ENCODE measurements at places on chromosomes 1 and 21.

DNA sequence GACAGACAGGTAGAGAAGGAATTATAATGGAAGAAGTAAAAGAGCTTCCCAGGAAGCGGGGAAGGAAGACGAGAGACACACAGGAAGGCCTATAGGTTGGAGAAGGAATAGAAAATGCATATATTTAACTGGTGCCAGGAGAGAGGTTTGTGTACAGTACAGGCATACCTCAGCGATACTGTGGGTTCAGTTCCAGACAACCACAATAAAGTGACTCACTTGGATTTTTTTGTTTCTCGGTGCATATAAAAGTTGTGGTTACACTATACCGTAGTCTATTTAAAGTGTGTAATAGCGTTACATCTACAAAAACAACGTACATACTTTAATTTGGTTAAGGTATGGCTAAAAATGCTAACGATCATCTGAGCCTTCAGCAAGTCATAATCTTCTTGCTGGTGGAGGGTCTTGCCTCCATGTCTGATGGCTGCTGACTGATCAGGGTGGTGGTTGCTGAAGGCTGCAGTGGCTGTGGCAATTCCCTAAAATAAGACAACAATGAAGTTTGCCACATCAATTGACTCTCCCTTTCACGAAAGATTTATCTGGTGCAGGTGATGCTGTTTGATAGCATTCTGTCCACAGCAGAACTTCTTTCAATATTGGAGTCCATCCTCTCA, 16.0 kb downstream of the YARS1 start:
- DNase-seq: no peak

DNA sequence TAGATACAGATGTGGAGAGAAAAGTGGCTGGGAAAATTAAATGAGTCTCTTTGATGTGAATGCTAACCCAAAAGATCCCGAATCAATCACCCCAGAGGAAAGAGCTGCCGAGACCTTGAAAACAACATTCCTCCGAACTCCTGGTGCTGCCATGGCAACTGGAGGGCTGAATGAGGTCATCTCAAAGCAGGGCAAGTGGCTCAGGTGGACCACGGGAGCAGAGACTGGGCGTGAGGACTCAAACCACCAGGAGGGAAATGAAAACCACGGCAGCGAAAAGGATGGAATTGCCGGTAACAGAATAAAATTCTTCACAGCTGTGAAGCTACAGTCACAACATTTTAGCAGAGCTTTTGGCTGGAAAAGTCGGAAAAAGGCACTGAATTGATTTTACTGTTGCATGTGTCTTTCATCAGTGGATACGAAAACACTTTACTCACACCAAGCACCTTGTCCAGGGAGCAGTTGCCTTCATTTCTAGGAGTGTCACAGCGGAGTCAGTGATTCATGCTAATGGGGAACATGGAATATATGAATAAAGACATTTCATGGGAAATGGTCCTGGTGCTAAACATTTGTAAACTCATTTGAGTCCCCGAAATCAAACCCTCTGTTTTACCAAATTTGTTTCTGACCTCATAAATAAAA, 23.2 kb upstream of the BECN2 start:
- DNase-seq: no peak

- DNase-seq: no peak
Measured at GRCh38 chr1:224632381-224632871, 16.3 kb downstream of the CNIH3 start.

DNA sequence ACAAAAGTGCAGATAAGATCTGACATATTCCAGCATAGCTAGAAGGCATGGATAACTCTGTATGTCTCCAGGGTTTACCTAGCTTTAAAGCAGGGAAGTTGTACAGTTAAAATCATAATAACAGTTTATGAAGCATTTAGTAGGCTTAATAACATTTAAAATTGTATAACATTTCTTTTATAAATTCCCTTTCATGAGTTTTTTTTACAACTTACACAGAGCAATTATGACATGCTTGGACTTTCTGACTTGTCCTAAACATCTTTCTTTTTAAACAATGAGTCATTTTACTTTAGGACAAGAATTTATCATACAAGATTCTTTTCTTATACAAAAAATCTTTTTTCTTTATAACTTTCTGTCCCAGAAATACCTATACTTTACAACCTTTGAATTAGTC, 408.5 kb upstream of the NEGR1 start:
- no peak for DNase-seq

DNA sequence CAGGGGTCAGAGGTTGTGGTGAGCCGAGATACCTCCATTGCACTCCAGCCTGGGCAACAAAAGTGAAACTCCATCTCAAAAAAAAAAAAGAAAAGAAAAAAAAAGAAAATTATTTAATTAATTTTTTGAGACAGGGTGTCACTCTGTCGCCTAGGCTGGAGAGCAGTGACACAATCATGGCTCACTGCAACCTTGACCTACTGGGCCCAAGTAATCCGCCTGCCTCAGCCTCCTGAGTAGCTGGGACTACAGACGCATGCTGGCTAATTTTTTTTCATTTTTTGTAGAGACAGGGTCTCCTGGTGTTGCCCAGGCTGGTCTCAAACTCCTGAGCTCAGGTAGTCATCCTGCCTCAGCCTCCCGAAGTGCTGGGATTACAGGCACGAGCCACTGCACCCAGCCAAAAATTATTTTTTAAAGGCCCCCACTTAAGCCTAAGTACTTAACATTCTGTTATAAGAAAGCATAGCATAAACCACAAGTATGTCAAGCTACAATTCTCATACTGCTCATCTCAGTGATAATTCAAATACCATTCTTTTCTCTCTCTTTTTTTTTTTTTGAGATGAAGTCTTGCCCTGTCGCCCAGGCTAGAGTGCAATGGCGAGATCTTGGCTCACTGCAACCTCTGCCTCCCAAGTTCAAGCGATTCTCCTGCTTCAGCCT, 19.9 kb downstream of the NUCKS1 start:
- DNase-seq: no peak

- no peak for DNase-seq
Measured at GRCh38 chr1:147665521-147665920, 4.8 kb downstream of the ACP6 start.

- peak; percentile 41 for DNase-seq
Measured at GRCh38 chr21:44267655-44268142, 6.0 kb upstream of the DNMT3L start.

DNA sequence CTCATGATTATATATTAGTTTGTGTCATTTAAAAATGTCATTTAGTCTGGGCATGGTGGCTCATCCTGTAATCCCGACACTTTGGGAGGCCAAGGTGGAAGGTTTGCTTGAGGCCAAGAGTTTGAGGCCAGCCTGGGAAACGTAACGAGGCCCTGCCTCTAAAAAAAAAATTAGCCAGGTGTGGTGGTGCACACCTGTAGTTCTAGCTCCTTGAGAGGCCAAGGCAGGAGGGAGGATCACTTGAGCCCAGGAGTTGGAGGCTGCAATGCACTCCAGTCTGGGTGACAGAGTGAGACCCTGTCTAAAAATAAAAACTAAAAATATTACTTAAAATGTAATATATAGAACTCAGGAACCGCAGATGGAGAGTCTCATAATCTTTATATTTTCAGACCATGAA, 34.6 kb downstream of the RUNX3 start:
- no peak for DNase-seq

DNA sequence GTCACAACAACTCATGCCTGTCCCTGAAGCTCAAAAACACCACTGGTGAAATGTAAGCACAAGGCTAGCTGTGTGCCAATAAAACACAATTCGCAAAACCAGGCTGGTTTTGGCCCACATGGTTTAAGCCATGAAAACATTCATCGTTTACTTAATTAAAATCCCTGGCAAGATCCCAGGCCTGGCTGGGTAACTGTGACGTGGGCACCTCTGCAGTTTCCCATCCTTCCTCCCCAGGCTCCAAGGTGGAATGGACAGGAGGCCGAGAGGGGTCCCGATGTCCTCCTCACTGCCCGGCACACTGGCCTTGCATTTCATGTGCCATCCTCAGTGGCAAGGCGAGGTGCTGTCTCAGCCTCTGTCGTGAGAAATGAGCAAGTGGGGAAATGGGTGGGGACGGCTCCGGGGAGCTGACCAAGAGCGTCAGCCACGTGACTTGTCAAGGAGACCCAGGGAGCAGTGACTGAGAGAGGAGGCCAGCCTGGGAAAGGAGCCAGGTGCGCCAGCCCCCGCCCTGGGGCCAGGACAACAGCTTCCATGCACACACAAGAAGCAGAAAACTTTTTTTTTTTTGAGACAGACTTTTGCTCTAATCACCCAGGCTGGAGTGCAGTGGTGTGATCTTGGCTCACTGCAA, 153.1 kb upstream of the RAB4A start:
- no peak for DNase-seq

DNA sequence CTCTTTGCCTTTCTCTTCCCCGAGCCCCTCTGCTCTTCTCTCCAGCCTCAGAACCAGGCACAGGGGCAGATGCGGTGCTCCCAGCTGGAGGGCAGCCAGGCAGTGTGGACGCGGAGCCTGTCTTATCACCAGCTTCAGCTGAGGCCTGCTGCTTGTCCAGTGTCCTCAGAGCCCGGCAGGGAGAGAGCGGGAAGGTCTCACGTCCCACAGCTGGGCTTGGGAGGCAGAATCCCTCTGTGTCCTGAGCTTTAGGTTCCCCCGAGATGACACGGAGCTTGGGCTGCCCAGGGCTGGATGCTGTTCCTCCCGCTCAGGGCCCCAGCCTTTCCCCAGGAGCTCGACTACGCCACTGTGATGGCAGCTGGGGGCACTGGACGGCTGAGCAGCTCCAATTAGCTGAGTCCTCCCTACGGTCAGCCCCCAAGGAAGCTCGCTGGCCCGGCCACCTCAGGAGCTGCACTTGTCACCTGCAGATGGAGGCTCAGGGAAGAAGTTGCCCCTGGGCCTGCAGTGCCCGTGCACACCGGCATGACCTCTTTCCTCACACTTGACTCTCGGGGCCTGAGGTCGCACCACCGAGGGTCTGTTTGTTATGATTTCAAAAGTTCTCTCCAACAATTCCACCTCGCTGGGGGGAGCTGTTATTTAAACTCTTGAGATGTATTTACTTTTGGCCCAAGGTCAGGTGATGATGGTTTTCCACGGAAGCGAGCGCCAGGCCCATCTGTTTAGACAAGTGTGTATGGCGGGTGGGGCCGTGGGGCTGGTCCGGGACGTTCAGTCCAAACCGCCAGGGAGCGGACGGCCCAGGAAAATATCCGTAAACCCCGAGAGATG, 127.3 kb downstream of the SIK1 start:
- DNase-seq: no peak

GRCh38 chr1:7755448-7755847, 15.6 kb upstream of the VAMP3 start:
- no peak for DNase-seq

- no peak for DNase-seq
Measured at GRCh38 chr1:245261786-245262185, 107.0 kb downstream of the KIF26B start.

DNA sequence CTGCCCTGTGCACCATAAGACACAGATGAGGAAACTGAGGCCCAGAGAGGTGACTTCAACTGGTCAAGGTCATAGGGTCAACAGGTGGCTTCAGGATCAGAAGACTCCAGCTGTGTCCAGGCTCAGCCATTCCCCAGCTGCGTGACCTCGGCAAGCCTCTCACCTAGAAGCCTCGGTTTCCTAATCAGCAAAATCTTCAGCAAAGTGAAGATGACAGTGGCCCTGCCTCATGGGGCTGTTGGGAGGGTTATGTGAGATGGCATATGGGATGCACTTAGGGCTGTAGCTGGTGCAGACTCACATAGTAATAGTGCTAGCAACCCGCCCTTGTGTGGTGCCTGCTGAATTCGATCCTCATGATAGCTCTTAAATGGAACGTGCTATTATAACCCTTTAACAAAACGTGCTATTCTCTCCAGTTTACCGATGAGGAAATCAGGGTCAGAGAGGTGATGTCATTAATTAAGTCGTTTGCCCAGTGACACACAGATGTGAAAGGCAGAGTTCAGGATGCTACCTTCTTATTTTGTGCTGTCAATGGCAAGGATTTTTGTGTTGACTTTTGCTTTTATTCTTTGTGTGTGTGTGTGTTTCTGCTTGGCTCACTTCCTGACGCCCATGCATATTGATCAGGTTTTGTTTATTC, 472.9 kb downstream of the MATN1 start:
- no peak for DNase-seq

DNA sequence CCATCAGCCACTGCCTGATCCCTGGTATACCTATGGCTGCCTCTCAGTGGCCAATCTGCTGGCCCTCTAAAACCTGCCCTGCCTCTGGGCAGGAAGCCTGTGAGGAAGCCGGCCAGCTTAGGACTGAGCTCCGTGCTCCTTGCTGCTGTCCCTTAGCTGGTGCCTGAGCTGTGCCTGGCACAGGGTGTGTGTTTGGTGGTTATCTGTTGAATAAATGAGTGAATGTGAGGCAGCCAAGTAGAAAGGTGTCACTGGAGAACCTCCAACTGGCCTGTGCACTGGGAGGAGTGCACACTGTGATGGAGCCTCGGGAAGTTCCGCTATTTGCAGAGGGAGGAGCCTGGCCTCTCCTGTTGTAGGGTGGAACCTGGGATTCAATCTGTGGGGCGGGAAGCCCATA, 63.4 kb upstream of the STUM start:
- no peak for DNase-seq

GRCh38 chr1:235397733-235398132, 30.5 kb downstream of the TBCE start:
- DNase-seq: no peak

GRCh38 chr21:14737922-14738321, 191.8 kb upstream of the SAMSN1 start:
- peak; percentile 68 for DNase-seq

- DNase-seq: no peak
Measured at GRCh38 chr1:244585867-244586266, 67.1 kb upstream of the DESI2 start.

GRCh38 chr1:108357802-108358201, 92.3 kb upstream of the NBPF6 start:
- DNase-seq: no peak

DNA sequence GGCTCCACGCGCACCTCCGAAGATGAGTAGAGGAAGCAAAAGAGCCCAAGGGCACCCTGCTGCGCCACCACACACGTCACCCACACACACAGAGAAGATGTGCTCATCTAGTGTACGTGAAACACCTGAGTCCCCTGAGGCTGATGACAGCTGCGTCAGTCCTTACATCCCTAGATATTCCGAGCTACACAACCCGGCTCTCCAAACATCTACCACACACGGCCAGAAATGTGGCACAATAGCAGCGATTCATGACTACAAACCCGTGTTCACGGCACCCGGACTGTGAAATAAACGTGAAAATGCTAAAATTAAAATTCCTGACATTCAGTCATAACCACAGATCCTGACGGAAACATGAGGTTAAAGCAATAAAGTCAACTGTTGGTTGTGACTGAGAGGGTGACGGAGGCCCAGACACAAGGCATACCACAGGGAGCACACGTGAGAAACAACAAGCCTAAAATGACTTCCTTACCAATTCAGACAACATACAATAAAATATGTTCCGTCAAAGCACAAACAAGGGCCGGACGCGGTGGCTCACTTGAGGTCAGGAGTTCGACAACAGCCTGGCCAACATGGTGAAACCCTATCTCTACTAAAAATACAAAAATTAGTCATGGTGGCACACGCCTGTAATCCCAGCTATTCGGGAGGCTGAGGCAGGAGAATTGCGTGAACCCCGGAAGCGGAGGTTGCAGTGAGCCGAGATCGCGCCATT, 7.3 kb downstream of the SSU72 start:
- no peak for DNase-seq

- no peak for DNase-seq
Measured at GRCh38 chr21:43923391-43923790, 58.4 kb downstream of the AGPAT3 start.

- no peak for DNase-seq
Measured at GRCh38 chr1:98887507-98887906, 117.2 kb downstream of the PLPPR5 start.
